Thyroid gland (tissue), 4 donors: ENCODE measurements at places on chromosomes 4 and X. TPM values are rescaled to one million over a fixed set of nuclear protein-coding genes. Genes with fewer than 3 reads are reported as not detected.

DNA sequence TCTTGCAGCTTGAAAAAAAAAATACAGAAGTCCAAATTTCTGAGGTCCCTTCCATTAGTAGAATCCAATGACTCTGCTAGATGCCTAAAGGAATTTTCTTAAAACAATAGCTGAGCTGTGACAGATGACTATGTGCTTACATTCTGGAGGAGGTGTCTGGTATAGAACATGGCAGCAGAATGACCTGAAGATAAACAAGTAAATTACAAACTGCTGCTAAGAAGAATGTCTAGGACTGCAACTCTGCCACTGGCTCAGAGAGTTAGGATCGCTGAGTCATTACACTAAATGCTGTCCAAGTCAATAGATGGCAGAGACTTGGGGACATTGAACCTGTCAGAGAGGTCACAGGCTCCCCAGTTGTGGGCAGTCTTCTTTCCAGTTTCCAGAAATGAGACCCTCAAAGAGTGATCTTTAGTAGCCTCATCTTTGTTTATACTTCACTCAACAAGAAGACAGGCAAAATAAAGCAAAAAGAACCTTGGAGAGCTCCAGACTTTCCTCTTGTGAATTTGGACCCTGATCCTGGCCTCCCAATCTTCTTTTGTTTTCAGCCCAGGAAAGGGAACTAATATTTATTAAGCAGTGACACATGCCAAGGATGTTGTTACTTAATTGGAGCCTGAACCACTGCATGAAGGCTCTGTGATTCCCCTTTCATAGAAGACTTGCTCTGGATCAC lies 56.4 kb upstream of the SCML1 start:
- no peak overlapping the region for H3K4me3 ChIP-seq
- H3K27me3 ChIP-seq, result no peaks in the 10 kb centered on the region
- no peak overlapping the region for H3K27ac ChIP-seq
- H3K4me1 ChIP-seq, result no peaks in the 10 kb centered on the region

- H3K27me3 ChIP-seq, result no peaks in the 10 kb centered on the region
- no peaks in the 10 kb centered on the region for H3K36me3 ChIP-seq
- DNase-seq, result no peak
- H3K27ac ChIP-seq, result no peak overlapping the region
Measured at GRCh38 chrX:7216981-7217587, 69.1 kb upstream of the PUDP start.

The AKAP14 gene
- total RNA-seq, result not detected

The CPLX1 gene
- 3.2 TPM for total RNA-seq

The STS gene
- 7.2 TPM for total RNA-seq

DNA sequence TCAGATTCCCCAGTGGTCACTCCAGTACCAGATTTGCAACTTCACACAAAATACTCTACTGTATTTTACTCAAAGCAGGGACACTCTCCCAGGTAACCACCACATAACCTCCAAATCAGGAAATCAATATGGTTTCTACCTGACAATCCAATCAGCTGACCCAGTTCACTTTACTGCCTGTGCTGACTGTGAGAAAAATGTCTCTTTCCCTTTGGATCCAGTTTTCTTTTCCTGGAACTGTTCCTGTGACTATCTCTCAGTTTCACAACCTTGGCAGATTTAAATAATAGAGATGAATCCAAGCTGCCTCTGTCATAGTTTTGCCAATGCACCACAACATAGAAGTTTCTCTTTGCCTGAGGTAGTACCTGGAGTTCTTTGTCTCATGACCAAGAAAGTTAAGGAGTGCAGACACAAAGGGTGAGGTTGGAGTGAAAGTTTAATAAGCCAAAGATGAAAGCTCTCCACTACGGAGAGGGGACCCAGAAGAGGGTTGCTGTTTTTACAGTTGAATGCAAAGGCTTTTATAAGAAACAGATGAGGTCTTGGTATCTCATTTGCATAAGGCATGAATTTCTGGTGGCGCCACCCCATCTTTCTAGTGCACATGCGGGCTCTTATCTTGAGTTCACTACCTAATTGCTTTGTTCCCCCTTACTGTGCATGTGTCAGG lies 29.7 kb upstream of the IL9R start:
- H3K27ac ChIP-seq, result no peak overlapping the region
- no peaks in the 10 kb centered on the region for H3K36me3 ChIP-seq
- no peak for DNase-seq

DNA sequence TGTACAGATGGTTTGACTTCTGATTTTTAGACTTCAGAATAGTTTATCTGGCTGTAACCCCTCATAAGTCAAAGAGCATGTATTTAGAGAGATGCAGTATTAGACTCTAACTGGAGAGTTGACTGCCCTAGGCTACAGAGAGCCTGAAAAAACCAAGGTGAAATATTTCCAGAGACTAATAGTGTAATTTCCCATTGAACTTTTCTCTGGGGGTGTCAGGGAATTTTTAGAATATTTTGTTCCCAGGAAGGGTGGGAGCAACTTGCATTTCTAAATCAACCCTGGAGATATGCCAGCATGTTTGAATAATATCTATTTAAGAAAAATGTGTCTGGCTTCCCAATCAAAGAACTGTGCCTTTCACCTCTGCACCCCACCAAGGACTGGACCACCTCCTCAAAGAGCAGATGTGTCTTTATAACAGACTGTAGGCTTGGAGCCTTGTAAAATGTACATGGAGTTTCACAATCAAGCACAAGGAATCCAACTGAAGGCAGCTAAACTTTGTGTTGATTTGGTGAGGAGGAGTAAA lies 2.0 kb downstream of the ANXA3 start:
- peaks cover 23% of the 10 kb centered on the region for H3K4me1 ChIP-seq
- no peaks in the 10 kb centered on the region for H3K36me3 ChIP-seq
- peak overlapping the region; percentile 100 for H3K27ac ChIP-seq
- no peaks in the 10 kb centered on the region for H3K27me3 ChIP-seq
- DNase-seq, result no peak
- no peak overlapping the region for H3K4me3 ChIP-seq

DNA sequence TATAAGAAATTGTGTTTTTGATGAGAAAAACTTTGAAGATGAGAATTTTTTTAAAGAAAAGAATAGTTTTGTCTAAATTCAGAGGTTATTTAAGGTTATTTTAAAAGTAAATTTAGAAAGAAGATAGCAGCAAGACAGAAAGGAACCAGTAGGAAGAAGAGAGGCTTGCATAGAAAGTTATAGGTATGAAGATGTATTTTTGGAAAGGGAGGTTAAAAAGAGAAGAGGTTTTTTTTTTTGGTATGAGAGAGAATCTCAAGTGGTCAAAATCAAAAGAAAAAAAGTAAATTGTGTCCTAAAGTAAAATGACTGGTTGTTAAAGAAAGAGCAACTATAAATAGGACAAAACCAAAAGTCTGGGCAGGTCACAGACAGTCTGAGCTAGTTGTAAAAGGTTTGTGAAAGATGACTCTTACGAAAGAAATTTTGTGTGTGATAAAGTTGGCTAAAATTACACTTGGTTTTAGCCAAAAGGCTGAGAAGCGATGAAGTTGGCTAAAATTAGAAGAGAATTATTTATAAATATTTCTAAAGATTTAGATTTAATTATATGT lies 16.4 kb upstream of the EIF4E start:
- H3K4me3 ChIP-seq, result no peak overlapping the region
- no peak for DNase-seq
- no peaks in the 10 kb centered on the region for H3K36me3 ChIP-seq
- H3K4me1 ChIP-seq, result no peaks in the 10 kb centered on the region

DNA sequence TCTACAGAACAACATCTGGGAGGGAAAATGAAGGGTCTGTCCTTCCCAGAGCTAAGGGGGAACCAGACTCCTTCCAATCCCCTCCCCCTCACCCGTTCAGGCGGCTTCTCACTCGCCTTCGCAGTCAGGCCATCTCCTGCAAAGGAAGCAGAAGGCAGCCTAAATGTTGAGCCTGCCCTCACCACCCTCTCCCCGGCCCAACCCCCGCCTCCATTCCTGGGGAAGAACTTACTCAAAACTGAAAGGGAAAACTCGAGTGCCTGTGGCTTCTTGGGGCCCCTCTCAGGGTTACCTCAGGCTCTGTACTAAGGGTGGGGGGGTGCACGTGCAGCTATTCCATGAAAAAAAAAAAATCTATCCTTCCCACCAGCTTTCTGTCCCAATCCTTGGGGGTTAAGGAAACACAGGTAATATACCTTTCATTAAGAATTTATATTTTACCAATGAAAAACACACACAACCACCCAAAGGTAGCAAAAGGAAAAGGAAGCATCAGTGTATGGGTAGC lies 2.4 kb downstream of the ZMYM3 start:
- peak; percentile 9 for DNase-seq
- H3K4me3 ChIP-seq, result no peak overlapping the region
- no peak overlapping the region for H3K27ac ChIP-seq
- H3K27me3 ChIP-seq, result no peaks in the 10 kb centered on the region

The CLDN24 gene
- not detected for total RNA-seq

GRCh38 chr4:109065006-109065405 lies 237.5 kb downstream of the COL25A1 start:
- no peaks in the 10 kb centered on the region for H3K4me1 ChIP-seq
- no peak for DNase-seq
- no peak overlapping the region for H3K27ac ChIP-seq
- no peak overlapping the region for H3K4me3 ChIP-seq
- no peaks in the 10 kb centered on the region for H3K27me3 ChIP-seq
- H3K36me3 ChIP-seq, result no peaks in the 10 kb centered on the region

GRCh38 chr4:143351774-143352451 lies 15.2 kb downstream of the GAB1 start:
- no peak for DNase-seq
- H3K4me1 ChIP-seq, result peaks cover 41% of the 10 kb centered on the region
- H3K27me3 ChIP-seq, result no peaks in the 10 kb centered on the region
- H3K27ac ChIP-seq, result peak overlapping the region; percentile 1

DNA sequence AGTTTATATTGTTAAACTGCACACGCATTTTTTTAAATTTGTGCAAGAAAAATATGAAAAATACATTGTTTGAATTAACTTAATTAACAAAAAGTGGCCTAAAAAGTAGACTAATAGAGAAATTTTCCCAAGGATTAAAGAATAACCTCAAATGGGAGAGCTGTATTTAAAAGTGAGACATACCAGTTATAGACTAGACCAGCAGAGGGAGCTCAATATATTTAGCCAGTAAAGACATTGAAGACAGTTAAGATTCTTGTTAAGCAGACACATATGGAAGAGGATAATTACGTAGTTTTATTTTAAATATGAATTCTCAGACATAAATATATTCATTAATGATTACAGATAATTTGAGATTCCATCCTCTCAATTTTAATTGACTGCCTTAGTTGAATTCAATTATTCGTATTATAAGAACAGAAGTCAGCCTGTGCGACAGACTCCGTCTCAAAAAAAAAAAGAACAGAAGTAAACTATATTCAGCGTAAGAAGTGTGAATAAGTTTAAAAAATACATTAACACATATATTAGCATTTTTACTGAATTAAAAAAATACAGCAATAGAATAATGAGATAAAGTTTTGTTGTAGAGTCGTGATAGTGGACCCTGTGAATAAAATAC lies 64.8 kb downstream of the GLRA3 start:
- H3K27me3 ChIP-seq, result no peaks in the 10 kb centered on the region
- no peak overlapping the region for H3K4me3 ChIP-seq
- no peak for DNase-seq

DNA sequence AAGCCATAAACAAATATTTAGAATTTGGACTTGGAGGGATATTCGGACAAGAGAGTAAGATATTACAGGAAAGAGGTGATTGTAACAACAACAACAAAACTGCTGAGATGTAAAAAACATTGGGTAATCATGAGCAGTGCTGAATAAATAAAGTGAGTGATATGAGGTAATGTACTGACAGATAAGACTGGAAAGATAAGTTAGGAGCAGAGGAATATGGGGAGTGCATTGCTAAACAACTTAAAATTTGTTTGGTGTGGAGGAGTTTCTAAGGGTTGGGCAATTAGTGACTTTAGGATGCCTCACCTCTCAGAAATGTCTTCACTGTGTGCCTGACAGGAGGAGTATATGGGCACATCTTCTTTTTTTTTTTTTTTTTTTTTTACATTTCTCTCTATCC lies 637.8 kb upstream of the GRIA3 start:
- H3K27ac ChIP-seq, result no peak overlapping the region
- H3K4me1 ChIP-seq, result no peaks in the 10 kb centered on the region
- H3K36me3 ChIP-seq, result no peaks in the 10 kb centered on the region
- H3K4me3 ChIP-seq, result no peak overlapping the region
- DNase-seq, result no peak
- H3K27me3 ChIP-seq, result no peaks in the 10 kb centered on the region

The PLK4 gene
- total RNA-seq, result 2.9 TPM

The NOX1 gene
- total RNA-seq, result not detected

- no peak overlapping the region for H3K27ac ChIP-seq
- H3K4me1 ChIP-seq, result no peaks in the 10 kb centered on the region
- H3K4me3 ChIP-seq, result no peak overlapping the region
- H3K36me3 ChIP-seq, result no peaks in the 10 kb centered on the region
- DNase-seq, result no peak
Measured at GRCh38 chr4:173752610-173753230, 222.7 kb upstream of the HAND2 start.

- no peak for DNase-seq
- no peak overlapping the region for H3K4me3 ChIP-seq
- no peaks in the 10 kb centered on the region for H3K4me1 ChIP-seq
- no peak overlapping the region for H3K27ac ChIP-seq
- no peaks in the 10 kb centered on the region for H3K36me3 ChIP-seq
Measured at GRCh38 chrX:4550018-4550417, 836.6 kb upstream of the PRKX start.

DNA sequence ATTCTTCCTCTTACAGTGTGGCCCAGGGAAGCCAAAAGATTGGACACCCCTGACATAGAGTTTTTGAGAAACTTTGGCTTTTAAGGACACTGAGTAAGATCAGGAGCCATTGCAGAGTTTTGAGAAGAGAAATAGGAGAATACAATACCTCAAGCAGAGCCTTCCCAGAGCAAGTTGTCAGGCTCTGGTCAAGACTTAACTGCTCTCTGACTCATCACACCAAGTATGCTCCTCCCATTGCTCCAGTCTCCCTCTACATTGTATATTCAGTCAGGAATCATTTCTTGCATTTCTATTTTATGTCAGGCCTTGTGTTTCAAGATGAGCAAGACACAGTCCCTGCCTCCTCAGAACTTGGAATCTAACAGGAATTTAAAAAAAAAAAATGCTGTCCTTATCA lies 176.4 kb upstream of the FMR1 start:
- no peaks in the 10 kb centered on the region for H3K36me3 ChIP-seq
- no peaks in the 10 kb centered on the region for H3K4me1 ChIP-seq
- no peak overlapping the region for H3K4me3 ChIP-seq
- no peak overlapping the region for H3K27ac ChIP-seq
- H3K27me3 ChIP-seq, result no peaks in the 10 kb centered on the region

DNA sequence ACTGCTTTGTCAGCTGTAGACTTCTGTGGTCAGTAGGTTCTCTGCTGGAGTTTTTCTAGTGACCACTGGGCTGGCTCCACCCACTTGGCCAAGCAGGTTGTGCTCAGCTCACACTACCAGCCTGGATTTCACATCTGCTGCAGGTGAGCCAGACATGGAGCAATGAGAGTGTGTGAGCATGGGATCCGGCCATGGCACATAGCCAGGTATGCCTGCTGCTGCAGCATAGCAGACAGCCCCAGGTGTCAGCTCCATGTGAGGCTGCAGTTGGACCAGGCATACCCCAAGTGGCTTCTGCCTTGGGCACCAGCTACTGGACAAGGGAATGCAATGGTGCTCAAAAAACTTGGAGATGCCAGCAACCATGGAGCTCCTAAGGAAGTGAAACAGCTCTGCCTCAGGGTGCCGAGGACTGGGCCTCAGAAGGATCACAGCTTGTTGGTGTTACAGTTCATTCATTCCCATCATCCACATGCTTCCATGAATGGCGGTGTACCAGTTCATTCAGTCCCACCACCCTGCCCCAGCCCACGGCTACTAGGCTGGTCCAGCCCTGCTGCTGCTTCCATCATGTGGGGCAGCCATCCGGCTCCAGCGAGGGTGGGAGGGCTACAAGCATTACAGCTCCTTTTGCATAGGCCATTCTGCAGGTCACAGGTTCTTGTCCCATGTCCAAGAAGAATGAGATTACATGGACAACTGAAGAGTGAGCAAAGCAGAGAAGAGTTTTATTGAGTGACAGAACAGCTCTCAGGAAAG lies 389.1 kb upstream of the PCDH7 start:
- no peak for DNase-seq
- no peak overlapping the region for H3K4me3 ChIP-seq
- no peaks in the 10 kb centered on the region for H3K27me3 ChIP-seq
- no peaks in the 10 kb centered on the region for H3K36me3 ChIP-seq
